ENCODE measurements at places on chromosomes 11 and 22.

GRCh38 chr11:17743808-17744119, 9.2 kb downstream of the KCNC1 start:
- DNase-seq = no peak

DNA sequence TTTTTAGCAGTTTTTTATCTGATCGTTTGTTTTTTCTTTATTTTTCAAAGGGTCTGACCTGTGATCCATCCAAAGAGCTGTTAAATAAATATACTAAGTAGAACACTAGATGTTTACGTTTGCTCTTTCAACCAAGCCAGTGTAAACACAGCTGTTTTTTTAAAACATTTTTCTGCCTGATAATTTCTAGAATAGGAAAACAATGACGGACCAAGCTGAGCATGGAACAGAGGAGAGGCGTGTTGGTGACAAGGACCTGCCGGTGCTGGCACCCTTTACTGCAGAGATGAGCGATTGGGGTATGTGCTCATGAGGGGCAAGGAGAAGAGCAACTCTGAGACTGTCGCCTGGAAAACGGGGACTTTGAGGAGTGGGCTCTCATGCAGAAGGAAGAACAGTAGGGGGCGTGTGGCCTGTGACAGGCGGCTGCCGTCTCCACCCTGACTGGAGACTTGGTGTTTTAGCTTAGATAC, 28.6 kb upstream of the PANX2 start:
- no peak for DNase-seq

DNA sequence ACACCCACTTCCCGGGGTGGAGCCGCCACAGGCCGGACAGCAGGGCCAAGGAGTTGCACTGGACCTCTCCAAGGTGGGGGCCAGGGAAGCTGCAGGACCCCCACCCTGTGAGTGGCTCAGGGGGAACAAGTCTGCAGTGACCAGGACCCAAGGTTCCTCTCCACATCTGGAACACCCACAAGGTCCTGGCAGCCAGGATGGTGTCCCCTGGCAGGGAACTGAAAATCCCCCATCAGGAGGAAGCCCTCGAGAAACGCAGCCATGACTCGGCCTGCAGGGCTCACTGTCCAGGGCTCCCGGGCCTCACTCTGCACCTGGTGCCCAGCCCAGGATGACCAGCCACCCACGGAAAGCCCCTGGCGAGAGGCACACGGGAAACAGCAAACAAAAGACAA, 11.5 kb downstream of the RNH1 start:
- no peak for DNase-seq

DNA sequence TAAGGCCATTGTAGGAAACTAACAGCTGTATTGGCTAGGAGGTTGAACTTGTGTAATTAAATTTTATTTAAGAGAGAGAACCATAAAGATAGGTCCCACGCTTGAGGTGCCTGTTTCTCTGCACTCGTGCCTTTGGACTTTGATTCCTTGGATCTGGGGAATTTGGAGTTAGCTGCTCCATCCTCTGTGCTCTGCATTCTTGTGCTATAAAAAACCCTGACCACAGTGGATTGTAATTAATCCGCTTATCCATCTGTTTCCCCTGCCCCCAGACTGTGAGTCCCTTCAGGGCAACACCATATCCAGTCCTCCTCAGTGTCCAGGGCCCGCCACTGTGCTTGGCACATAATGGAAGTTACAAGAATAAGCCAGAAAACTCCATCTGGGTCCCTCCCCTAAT, 169.8 kb downstream of the SPON1 start:
- DNase-seq = no peak

GRCh38 chr11:72234920-72235319, 9.1 kb downstream of the PHOX2A start:
- no peak for DNase-seq

GRCh38 chr11:88301488-88302140, 35.9 kb downstream of the CTSC start:
- no peak for DNase-seq

- no peak for DNase-seq
Observed at GRCh38 chr11:7593481-7593880, 79.7 kb downstream of the PPFIBP2 start.

DNA sequence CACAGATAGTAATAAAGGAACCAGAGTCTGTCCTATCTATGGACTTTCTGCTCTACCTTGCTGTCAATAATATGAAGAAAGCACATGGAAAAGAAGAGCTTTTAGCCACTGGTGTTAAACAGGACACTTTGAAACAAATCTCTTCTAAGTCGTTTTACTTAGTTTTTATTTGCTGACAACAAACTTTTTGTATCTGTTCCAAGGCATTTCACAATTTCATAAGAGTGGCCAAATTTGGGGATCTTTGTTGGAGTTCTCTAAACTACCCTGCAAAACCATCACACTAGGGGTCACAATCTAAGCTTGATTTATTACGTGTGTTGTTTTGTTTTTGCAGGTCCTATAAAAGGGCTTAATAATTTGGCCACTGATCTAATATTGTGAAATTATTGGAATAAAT, 54.4 kb downstream of the BBOX1 start:
- DNase-seq = no peak

All from COLO829 (cell line).